Pancreas (tissue), 10 donors: ENCODE measurements at places on chromosomes 13 and 19.

GRCh38 chr13:99063952-99064351, 86.1 kb upstream of the DOCK9 start:
- H3K4me1 ChIP-seq: peaks cover 10% of the 10 kb centered on the region
- no peaks in the 10 kb centered on the region for H3K27me3 ChIP-seq
- H3K27ac ChIP-seq: no peak overlapping the region
- no peak for DNase-seq

- no peak overlapping the region for H3K4me3 ChIP-seq
- no peak for DNase-seq
- H3K36me3 ChIP-seq: no peaks in the 10 kb centered on the region
- no peaks in the 10 kb centered on the region for H3K4me1 ChIP-seq
Measured at GRCh38 chr19:1997353-1998233, 17.9 kb downstream of the BTBD2 start.

DNA sequence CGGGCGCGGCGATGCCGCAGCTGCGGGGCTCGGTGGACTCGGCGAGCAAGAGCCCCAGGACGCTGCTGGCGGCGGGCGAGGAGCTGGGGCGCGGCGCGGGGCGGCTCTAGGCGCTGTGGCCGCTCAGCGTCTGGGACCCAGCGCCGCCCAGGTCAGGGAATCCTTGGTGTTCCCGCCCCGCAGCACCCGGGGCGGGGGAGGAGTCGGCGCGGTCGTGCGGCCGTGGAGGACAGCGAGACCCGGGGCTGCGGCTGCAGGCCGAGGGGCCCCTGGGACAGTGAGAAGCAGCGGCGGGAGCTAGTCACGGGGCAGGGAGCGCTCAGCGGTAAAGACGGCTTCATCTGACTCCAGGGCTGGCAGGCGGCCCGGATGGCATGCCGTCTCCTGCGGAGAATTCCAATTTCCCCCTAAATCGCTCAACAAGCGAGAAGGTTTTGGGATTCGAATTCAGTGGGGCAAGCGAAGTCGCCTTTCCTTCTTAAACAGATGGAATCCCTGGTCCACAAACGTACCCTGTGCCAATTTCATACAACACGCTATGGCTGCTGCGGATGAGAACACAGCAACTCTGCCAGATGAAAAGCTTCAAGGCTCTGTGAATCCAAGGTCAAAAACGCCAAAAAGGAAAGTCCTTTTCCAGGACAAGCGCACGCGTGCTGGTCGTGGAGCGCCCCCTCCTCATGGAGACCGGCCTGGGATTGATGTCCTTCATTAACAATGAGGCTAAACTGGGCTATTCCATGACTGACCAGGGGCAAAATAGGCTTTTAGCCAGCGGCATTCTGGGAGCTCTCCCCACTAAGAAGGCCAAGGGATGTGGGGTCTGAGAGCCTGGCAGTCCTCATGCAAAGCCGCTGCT, 4.2 kb upstream of the ZSCAN4 start:
- H3K4me1 ChIP-seq: no peaks in the 10 kb centered on the region
- peak; percentile 70 for DNase-seq
- peak overlapping the region; percentile 32 for H3K4me3 ChIP-seq
- peak overlapping the region; percentile 16 for H3K27ac ChIP-seq

DNA sequence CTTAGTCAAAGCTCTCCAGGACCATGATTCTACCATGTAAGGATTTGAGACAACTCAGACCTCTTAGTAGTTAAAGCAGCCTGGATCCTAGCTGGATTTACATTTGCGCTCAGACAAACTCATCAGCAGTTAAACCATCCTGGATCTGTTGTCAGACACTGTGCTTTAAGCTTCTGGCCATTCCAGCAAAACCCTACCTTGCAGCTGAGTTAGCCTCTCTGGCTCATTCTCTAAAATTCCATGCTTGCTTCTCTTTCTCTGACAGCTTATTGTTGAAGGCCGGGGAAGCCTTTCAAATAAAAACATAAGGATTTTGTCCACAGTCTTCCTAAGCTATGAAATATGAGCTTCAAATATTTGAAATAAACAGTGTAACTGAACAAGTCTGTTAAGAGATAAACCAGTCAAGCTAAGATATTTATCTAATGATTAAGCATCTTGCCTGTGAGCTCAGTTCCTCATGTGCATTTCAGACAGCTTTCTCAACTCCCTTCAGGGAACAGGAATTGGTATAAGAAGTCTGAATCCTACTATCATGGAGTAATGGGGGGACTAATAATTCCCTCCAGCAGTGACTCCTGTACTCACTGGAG, 89.3 kb downstream of the SLAIN1 start:
- no peak overlapping the region for H3K4me3 ChIP-seq
- H3K27me3 ChIP-seq: no peaks in the 10 kb centered on the region
- no peak overlapping the region for H3K27ac ChIP-seq
- H3K36me3 ChIP-seq: no peaks in the 10 kb centered on the region

DNA sequence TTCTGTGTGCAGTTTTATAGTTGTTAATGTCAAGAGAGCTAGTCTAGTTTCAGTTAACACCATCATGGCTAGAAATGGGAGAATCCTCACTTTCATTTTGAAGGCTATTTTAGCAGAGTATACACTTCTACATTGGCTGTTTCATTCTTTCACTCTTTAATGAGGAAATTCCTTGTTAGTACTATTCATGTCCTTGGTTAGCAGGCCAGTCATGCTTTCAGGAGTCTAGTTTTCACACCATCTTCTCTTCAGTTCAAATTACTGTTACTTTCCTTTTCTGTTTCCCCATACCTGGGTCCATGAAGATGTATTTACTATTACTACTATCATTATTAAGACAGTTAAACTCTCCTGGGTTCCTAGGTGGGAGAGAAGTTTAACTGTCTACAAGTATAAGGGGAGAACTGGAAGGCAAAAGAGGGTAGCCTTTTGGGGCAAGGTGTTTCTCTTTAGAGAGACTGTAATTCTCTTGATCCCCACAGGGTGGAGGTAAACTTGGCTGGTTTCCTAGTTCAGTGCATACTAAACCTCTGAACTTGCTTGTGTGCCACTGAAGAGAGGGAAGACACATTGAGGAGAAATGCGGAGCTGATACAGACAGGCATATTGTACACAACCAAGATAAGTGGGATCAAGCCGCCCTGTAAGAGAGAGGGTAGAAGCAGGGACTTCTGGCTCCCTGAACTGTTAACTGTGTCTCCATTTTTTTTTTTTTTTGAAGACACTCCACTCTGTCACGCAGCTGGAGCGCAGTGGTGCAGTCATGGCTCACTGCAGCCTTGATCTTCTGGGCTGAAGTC, 41.3 kb upstream of the IGFL4 start:
- no peaks in the 10 kb centered on the region for H3K4me1 ChIP-seq
- H3K4me3 ChIP-seq: no peak overlapping the region
- no peaks in the 10 kb centered on the region for H3K36me3 ChIP-seq
- peak; percentile 33 for DNase-seq

GRCh38 chr19:16017138-16017490, 59.2 kb upstream of the TPM4 start:
- no peak overlapping the region for H3K4me3 ChIP-seq
- H3K4me1 ChIP-seq: no peaks in the 10 kb centered on the region
- DNase-seq: no peak
- no peaks in the 10 kb centered on the region for H3K27me3 ChIP-seq
- no peaks in the 10 kb centered on the region for H3K36me3 ChIP-seq

DNA sequence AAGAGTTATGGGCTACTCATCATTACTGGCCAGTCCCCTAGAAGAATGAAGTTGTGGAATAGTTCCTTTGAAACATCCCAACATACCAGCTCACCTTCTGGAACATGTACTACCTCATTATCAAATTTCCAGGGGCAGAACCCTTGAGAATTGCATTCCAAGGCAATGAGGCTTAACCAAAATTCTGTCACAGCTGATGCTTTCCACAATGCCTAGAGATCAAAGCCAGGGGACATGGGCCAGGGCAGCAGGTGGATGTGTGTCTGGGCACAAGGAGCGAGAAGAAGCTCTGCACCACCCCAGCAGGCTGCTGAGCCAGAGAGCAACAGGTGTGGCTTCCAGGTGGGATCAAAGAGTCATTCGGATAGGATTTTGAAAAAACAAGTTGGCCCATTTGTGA, 362.1 kb downstream of the EFNB2 start:
- no peak for DNase-seq
- H3K36me3 ChIP-seq: no peaks in the 10 kb centered on the region
- no peaks in the 10 kb centered on the region for H3K4me1 ChIP-seq

DNA sequence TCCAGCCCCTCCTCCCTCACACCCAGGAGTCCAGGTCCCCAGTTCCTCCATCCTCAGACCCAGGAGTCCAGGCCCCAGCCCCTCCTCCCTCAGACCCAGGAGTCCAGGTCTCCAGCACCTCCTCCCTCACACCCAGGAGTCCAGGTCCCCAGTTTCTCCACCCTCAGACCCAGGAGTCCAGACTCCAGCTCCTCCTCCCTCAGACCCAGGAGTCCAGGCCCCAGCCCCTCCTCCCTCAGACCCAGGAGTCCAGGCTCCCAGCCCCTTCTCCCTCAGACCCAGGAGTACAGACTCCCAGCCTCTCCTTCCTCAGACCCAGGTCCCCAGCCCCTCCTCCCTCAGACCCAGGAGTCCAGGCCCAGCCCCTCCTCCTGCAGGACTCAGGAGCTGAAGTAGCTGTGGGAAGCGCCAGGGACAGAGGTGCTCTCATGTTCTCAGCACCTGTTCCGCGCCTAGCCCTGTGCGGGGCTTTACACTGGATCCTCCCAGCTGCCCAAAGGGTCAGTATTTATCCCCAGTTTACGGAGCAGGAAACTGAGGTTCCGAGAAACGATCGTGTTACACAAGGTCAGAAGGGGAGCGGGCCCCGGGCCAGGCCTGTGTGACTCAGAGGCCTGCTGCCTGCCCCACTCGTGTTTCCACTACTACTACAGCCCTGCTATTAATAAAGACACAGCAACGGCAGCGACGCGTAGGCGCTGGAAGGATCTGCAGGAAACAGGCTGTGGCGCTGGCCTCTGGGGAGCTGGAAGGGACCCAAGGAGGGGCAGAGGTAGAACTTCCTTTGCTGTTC, 1.7 kb upstream of the SBK3 start:
- H3K36me3 ChIP-seq: no peaks in the 10 kb centered on the region
- no peaks in the 10 kb centered on the region for H3K27me3 ChIP-seq
- H3K27ac ChIP-seq: peak overlapping the region; percentile 50
- H3K4me3 ChIP-seq: no peak overlapping the region
- H3K4me1 ChIP-seq: no peaks in the 10 kb centered on the region

- H3K36me3 ChIP-seq: no peaks in the 10 kb centered on the region
- H3K4me1 ChIP-seq: no peaks in the 10 kb centered on the region
- H3K4me3 ChIP-seq: no peak overlapping the region
- DNase-seq: no peak
- H3K27ac ChIP-seq: no peak overlapping the region
Measured at GRCh38 chr19:51187395-51188226, 37.3 kb upstream of the CD33 start.

- no peak for DNase-seq
- no peaks in the 10 kb centered on the region for H3K27me3 ChIP-seq
- peaks cover 27% of the 10 kb centered on the region for H3K4me1 ChIP-seq
Measured at GRCh38 chr13:50914848-50915247, 5.3 kb downstream of the RNASEH2B start.

DNA sequence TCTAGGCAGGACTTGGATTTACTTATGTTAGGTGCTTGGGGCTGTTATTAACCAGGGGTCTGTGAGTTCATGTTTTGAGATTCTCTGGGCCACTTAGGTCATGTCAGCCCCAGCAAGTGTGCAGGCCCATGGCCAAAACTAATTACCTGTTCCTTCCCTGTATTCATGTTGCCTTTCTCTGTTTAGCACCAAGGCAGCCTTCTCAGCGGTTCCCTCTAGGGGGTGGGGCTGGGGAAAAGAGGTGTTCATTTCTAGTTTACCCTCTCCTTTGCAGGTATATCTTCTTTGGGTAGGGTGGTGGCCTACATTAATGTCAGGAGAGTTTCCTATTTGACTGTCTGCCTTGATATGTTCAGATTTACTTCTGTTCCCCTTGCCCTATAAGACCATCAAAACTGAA, 61.7 kb downstream of the PDS5B start:
- H3K4me1 ChIP-seq: peaks cover 9% of the 10 kb centered on the region
- H3K27ac ChIP-seq: no peak overlapping the region
- H3K27me3 ChIP-seq: no peaks in the 10 kb centered on the region
- no peak overlapping the region for H3K4me3 ChIP-seq

DNA sequence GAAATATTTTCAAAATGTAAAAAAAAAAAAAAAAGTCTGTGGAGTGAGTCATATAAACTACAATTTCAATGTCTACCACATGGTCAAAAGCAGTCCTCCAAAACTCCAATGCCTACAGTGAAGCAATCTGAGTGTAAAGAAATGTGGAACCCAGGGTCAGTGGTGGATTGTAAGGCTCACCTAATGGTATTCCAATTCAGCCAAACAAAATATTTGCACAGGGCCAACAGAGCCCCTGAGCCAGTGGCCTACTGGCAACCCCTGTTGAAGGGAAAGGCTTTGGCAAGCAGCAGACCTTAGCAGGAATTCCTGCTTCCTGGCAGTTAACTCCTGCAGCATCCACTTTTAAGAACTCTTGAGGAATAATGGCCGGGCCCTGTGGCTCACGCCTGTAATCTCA, 3.4 kb downstream of the DNMT1 start:
- DNase-seq: peak; percentile 30
- no peaks in the 10 kb centered on the region for H3K4me1 ChIP-seq
- no peak overlapping the region for H3K4me3 ChIP-seq
- no peaks in the 10 kb centered on the region for H3K27me3 ChIP-seq
- H3K36me3 ChIP-seq: no peaks in the 10 kb centered on the region
- H3K27ac ChIP-seq: no peak overlapping the region

- H3K27me3 ChIP-seq: no peaks in the 10 kb centered on the region
- DNase-seq: peak; percentile 85
- H3K36me3 ChIP-seq: no peaks in the 10 kb centered on the region
Measured at GRCh38 chr19:11887611-11888531, at the start of gene ZNF69. TSS of gene ZNF69 (plus strand) at chr19:11887782. CDS start at chr19:11887924, 142 bp downstream.

DNA sequence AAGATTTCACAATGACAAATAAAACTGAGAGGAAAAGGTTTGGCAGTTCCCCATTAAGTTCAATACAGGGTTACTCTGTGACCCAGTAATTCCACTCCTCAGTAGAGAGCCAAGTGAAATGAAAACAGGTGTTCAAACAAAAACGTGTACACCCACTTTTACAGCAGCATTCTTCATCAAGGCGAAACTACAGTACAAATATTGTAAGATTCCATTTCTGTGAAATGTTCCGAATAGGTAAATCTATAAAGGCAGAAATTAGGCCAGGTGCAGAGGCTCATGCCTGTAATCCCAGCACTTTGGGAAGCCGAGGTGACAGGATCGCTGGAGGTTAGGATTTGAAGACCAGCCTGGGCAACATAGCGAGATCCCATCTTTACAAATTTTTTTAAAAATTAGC, 8.9 kb upstream of the GDF15 start:
- no peaks in the 10 kb centered on the region for H3K36me3 ChIP-seq
- no peak for DNase-seq
- H3K27me3 ChIP-seq: no peaks in the 10 kb centered on the region
- H3K4me1 ChIP-seq: peaks cover 53% of the 10 kb centered on the region

GRCh38 chr19:12766051-12766521, 9.3 kb downstream of the HOOK2 start:
- H3K4me3 ChIP-seq: no peak overlapping the region
- H3K27me3 ChIP-seq: no peaks in the 10 kb centered on the region
